DMS79 (cell line): ENCODE measurements at places on chromosomes 1 and 21.

GRCh38 chr1:217029281-217030157 is 306.3 kb upstream of the ESRRG start:
- DNase-seq: no peak

GRCh38 chr1:241589521-241589920 is 50.6 kb downstream of the CHML start:
- DNase-seq: no peak

DNA sequence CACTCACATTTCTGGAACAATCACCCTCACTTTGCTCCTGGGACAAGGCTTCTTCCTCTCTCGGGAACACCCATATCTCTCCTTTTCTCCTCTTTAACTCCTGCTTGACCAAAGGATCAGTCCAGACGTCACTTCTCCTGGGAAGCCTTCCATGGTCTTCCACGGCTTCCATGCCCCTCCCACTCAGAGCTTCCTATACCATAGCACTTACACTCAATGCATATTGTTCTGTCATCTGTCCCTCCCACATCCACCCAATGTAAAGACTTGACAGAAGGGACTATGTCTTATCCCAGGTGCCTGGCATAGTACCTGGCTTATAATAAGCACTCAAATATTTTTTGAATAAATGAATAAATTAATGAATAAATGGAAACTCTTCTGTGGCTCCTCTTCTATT is 28.2 kb downstream of the CD34 start:
- no peak for DNase-seq

GRCh38 chr1:60126723-60127122 is 53.2 kb upstream of the C1orf87 start:
- DNase-seq: no peak

DNA sequence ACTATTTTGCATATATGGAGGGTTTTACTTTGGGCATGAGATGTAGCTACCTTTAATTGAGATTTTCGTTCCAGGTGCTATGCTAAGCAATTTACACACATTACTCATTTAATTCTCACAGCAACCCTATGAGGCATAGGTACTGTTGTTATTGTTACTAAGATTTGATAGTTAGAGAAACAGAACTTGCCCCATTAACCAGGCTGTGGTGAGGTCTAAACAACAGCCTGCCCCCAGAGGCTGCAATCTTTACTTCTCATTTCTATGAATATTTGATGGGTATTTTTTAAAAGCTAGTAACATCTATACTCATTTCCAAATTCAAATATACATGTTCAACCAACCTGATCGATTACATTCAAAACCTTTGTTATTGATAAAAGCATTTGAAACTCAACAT is 155.6 kb downstream of the GALNT2 start:
- no peak for DNase-seq
